Renal pelvis (tissue), 12 donors: ENCODE measurements at places on chromosomes 6 and 20. TPM values are rescaled to one million over a fixed set of nuclear protein-coding genes. Genes with fewer than 3 reads are reported as not detected.

RCAN2 gene
- 22.4 TPM for polyA plus RNA-seq

PPP1R3G gene
- polyA plus RNA-seq, result 2.6 TPM

LY6G6D gene
- not detected for polyA plus RNA-seq

LAMP5 gene
- polyA plus RNA-seq, result 8.1 TPM

DACT2 gene
- 25.0 TPM for polyA plus RNA-seq

TOP1 gene
- 111 TPM for polyA plus RNA-seq

CST5 gene
- polyA plus RNA-seq, result 0.30 TPM

IP6K3 gene
- 0.83 TPM for polyA plus RNA-seq

HDAC2 gene
- 240 TPM for polyA plus RNA-seq

EFCAB8 gene
- 0.21 TPM for polyA plus RNA-seq

TBX18 gene
- 9.1 TPM for polyA plus RNA-seq

KCNK16 gene
- polyA plus RNA-seq, result not detected

CNR1 gene
- 1.2 TPM for polyA plus RNA-seq

ULBP2 gene
- 0.70 TPM for polyA plus RNA-seq

LY6G6F gene
- 1.0 TPM for polyA plus RNA-seq

PBOV1 gene
- polyA plus RNA-seq, result not detected

HLA-DQB1 gene
- polyA plus RNA-seq, result 10.6 TPM

ECT2L gene
- 0.43 TPM for polyA plus RNA-seq

TCP11 gene
- 2.2 TPM for polyA plus RNA-seq

HRH3 gene
- polyA plus RNA-seq, result 0.11 TPM

TNF gene
- polyA plus RNA-seq, result 0.19 TPM

SAPCD1 gene
- 5.6 TPM for polyA plus RNA-seq

INSM1 gene
- not detected for polyA plus RNA-seq

PCIF1 gene
- 46.1 TPM for polyA plus RNA-seq

MAP1LC3A gene
- polyA plus RNA-seq, result 31.7 TPM
